CD8-positive, alpha-beta memory T cell (primary cell): ENCODE measurements at places on chromosomes 13 and 19. TPM values are rescaled to one million over a fixed set of nuclear protein-coding genes. Genes with fewer than 3 reads are reported as not detected.

GRCh38 chr13:21466527-21466926 is 7.4 kb upstream of the ZDHHC20 start:
- DNase-seq: no peak

GRCh38 chr19:47531640-47532387 is 17.0 kb upstream of the NAPA start:
- DNase-seq: no peak

DNA sequence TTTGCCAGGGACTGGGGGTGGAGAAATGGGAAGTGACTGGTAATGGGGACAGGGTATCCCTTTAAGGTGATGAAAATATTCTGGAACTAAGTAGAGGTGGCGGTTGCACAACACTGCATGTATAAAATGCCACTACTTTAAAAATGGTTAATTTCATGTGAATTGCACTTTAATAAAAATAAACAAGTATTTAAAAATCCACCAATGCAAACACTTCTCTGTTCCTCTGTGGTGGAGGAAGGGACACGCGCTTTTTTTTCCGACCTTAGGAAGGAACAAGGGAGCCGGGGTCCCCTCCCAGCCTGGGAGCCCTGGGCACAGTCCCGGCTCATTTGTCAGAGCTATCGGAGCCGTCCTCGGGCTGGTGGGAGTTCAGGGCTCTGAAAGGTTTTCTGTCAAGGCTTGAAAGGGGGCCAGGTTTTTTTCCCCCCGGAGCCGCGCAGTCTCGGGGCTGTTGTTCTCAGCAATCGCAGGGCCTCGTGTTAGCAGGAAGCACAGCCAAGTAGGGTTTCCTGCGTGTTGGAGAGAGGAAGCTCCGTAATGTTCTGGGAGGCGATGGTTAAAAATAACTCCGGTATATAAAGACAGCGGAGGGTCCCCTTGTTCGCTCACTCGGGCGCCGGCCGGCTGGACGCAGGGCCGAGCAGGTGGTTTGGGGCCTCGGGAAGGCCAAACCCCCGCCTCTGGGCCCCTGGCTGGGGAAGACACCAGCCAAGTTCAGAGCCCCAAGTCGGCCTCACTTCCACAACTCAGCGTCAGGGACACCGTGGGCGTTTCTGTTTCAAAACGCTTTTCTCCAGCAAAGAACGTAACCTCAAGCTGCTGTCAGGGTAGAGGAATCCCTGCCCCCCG is 41.2 kb upstream of the KLF2 start:
- DNase-seq: no peak

DNA sequence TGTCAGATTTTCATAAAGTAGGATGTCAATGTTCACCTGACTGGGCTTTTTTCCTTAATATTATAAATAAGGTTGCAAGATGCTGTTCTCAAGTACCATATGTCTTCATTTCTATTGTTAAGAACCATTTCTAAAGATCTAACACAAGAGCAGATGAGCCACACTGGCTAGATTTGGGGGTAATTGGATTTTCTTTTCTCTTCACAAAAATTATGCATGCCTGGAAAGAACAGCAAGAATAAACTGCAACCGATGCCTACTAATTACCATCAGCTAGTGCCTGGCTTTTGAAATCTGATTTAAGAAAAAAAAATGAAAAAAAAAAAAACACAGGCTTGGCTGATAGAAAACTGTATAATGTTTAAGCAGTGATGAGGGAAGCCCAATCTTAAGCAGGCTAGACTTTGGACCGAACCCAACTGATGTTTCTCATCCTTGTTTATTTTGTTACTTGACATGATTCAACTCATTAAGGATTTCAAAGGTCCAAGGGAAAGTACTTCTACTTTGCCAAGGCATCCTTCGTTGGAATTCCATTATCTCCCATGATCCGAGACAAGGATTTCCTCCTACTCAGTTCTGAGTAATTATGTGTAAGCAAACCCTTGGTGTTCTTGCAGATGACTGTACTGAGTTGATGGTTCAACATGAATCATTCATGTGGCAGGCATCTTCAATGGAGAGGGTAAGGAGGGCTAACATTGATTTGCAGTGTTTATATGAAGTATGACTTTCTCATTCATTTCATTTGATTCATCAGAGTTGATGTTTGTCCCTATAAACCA is 300.5 kb downstream of the SPRY2 start:
- DNase-seq: no peak

DNA sequence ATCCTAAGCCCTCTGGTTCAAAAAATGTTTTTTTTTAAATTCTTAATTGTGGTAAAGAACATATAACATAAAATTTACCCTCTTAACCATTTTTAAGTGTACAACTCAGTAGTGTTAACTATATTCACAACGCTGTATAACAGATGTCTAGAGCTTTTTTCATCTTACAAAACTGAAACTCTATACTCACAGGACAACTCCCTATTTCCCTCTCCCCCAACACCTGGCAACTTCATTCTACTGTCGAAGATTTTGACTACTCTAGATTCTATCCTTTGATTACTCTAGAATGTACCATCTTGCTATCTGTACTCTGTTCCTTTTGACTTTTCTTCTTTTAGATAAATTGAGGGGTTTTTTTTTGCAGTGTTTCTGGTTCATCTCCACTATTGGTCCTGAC is 200.4 kb downstream of the KLF12 start:
- no peak for DNase-seq

- no peak for DNase-seq
Observed at GRCh38 chr19:17331045-17331558, 3.6 kb downstream of the ANO8 start.

DNA sequence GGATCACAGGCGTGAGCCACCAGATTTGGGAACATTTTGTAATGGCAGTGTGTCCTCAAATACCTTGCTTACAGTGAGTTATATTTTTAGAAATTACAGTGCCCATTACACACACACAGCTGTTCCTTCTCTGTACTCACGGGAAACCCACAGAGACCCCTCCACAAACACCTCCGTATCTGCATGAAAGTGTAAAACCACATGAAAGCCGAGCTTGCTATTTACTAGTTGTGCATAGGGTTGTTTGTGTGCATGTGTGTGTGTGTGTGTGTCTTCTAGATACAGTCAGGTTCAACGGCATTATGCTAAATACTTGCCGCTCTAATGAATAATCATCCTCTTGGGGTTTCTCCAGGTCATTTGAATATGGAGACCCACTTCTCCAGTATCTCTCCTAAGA is 22.3 kb upstream of the LILRA2 start:
- DNase-seq: peak; percentile 12

DNA sequence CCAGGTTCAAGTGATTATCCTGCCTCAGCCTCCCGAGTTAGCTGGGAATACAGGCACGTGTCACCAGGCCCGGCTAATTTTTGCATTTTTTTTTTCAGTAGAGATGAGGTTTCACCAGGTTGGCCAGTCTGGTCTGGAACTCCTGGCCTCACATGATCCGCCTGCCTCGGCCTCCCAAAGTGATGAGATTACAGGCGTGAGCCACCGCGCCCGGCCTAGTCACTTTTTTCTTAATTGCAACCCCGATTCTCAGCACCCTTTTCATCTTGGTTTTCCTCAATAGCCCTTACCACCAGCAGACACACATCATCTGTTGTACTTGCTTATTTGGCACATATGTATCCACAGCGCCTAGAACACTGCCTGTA is 550 bp upstream of the GPI start:
- no peak for DNase-seq

DNA sequence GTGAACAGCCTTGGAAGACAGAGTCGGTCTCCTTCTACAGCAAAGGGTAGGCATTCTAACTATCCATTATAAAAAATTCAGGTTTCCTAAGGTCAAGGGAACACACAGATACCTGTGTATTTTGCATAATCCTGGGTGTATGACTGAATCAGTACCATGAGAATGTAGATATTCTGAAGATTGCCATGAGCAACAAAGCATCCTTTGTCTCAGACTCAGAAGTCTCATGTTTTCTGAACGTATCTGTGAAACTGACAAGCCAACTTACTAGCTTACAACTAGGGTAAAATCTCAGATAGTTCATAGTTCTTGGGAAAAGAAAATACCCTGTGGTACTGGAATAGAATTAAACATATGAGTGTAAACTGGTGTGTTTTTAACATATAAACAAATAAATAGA is 6.5 kb downstream of the ZNF566 start:
- DNase-seq: no peak

DNA sequence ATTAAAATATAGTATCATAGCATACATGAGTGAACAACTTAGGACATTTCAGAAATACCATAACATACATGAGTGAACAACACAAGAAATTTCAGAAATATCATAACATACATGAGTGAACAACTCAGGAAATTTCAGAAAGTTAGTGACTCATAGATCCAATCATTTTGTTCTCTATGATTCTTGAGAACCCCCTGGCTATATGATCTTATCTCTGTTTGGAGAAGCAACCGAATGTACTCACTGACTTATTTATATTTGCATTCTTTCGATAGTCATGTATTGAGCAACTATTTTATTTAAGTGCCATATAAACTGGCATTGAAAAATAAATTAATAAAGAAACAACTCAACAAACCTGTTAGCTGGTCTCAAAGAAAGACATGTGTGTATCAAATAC is 251.1 kb downstream of the EFNB2 start:
- no peak for DNase-seq

GRCh38 chr13:83876546-83876945 is 5.7 kb downstream of the SLITRK1 start:
- no peak for DNase-seq

DNA sequence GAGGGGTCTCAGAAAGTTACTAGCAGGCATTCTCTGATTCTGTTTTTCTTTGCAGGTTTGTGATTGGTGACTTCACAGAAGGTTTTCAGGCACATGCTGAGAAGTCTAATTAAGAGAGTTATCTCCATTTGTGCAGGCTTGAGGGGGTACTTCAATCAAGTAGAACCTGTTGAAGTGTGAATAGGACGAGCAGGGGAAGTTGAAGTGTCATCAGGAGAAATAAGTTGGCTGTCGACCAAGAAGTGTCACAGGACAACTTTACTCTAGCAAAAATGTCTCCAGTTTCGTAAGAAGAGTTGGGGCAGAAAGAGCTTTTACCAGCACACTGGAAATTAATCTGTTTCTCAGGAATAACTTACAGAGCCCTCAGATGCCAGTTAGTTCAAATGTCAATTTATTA is 576.5 kb upstream of the SLITRK5 start:
- DNase-seq: no peak

- peak; percentile 63 for DNase-seq
Observed at GRCh38 chr19:53906211-53907192, 2.6 kb upstream of the CACNG7 start.

DNA sequence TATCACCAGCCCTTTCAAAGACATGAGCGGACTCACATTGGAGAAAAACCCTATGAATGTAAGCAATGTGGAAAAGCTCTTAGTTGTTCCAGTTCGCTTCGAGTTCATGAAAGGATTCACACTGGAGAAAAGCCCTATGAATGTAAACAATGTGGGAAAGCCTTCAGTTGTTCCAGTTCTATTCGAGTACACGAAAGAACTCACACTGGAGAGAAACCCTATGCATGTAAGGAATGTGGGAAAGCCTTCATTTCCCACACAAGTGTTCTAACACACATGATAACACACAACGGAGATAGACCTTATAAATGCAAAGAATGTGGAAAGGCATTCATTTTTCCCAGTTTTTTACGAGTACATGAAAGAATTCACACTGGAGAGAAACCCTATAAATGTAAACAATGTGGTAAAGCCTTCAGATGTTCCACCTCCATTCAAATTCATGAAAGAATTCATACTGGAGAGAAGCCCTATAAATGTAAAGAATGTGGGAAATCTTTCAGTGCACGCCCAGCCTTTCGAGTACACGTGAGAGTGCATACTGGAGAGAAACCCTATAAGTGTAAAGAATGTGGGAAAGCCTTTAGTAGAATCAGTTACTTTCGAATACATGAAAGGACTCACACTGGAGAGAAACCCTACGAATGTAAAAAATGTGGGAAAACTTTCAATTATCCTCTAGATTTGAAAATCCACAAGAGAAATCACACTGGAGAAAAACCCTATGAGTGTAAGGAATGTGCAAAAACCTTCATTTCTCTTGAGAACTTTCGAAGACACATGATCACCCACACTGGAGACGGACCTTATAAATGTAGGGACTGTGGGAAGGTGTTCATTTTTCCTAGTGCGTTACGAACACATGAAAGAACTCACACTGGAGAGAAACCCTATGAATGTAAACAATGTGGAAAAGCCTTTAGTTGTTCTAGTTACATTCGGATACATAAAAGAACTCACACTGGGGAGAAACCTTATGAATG is 17.6 kb downstream of the ZNF791 start:
- DNase-seq: no peak

DNA sequence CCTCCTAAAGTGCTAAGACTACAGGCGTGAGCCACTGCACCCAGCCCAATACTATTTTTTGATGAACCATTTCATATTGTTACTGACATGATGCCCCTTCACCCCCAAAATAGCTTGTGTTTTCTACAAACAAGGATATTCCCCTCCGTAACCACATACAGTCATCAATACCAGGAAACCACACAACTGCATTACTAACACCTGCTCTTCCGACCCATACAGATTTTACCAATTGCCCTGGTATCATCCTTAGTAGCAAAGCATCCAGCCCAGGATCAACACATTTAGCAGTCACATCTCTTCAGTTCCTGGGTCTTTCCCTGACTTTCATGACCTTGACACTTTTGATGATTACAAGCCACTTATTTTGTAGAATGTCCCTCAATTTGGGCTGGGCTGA is 33.6 kb downstream of the KCTD15 start:
- DNase-seq: no peak

DNA sequence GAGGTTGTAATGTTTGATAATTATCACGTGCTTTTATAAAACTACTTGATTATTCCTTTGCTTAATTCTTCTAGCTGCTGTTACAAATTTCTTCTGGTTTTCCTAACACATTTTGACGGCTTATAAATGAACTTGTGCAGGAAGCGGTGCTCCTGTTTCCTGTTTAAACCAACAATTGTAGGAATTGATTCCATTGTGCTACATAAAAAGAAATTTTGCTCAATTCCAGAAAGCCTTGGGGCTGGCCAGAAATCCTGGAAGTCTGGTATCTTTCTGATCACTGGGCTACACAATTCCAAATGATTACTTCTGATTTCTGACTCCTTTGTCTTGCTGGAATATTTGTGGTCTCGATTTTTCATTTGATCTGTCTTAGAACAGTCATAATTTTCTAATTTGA is 14.9 kb downstream of the RFC3 start:
- no peak for DNase-seq

The PBX4 gene
- 17.1 TPM for total RNA-seq

The ADGRE3 gene
- not detected for total RNA-seq

The KLK11 gene
- not detected for total RNA-seq

The STXBP2 gene
- 80.5 TPM for total RNA-seq

The ZNF614 gene
- total RNA-seq: 13.0 TPM

The EFNA2 gene
- total RNA-seq: not detected

The POSTN gene
- total RNA-seq: not detected
